ENCODE measurements at places on chromosomes 4 and X.

DNA sequence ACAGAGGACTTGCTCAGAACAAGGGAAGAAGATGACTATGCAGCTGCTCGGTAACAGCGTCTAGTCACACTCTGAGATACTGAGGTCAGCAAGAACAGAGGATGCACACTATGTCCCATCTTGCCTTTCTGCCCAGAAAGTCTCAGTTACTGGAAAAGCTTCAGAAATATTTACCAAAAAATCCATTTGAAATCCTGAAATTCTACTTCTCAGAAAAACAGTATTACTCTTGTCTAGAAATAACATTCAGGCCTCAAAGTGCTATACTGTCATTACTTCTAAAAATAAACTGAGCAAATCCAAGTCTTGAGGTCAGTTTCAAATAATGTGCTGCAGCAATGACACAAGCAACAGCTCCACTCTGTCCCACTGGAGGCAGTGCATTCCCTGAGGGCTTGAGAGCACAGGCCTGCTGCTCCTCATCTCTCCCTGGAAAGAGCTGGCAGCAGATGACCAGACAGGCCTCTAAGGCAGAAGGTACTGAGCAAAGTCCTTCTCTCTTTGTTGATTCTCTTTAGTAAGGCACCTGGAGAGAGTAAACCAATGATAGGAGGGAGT, 76.9 kb downstream of the CAMK2D start:
- DNase-seq = no peak

DNA sequence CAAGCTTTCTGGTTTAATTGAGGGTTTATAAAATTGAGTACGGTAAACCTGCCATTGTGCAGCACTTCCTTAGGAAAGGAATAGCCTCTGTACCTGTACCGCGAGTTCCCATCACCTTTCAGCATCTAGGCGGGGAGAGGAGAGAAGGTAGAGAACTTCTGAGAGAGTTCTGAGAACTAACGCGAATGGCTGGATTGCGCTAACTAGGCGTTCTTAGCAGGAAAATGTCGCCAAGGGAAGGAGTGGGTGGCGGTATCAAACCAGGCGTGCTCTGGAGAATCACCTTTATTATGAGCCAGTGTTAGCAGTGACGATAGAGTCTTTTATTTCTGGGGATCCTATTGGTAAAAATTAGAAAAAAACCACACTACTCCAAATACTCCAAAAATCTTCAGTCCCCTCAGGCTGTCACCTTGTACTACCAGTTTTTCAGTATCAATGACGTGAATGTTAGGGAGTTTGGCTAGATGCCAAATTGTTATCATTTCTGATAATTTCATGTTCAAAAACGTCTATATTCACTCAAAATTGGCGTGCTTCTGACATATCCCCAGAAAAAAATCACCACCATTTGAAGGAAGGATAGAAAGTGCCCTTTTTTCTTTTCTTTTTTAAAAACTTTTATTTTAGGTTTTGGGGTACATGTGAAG, 1.4 kb downstream of the UGT8 start:
- no peak for DNase-seq

- DNase-seq = no peak
These were observed at the start of gene FGD1 for GRCh38 chrX:54495814-54496516. Gene FGD1, minus strand, starts transcription at chrX:54496234. Its CDS starts 802 bp downstream, at chrX:54495432.

DNA sequence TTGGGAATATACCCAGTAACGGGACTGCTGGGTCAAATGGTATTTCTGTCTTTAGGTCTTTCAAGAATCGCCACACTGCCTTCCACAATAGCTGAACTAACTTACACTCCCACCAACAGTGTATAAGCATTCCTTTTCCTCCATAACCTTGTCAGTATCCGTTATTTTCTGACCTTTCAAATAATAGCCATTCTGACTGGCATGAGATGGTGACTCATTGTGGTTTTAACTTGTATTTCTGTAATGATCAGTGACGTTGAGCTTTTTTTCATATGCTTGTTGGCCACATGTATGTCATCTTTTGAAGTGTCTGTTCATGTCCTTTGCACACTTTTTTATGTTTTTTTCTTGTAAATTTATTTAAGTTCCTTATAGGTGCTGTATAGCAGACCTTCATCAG, 81.2 kb downstream of the ADAM29 start:
- no peak for DNase-seq

GRCh38 chr4:20809812-20810211, 109.6 kb downstream of the PACRGL start:
- no peak for DNase-seq

- no peak for DNase-seq
These were observed 2.9 kb upstream of the RBBP7 start for GRCh38 chrX:16873106-16873505.

- no peak for DNase-seq
These were observed 109.2 kb downstream of the GUCY2F start for GRCh38 chrX:109372716-109373115.

GRCh38 chrX:8784162-8784561, 17.0 kb downstream of the FAM9A start:
- no peak for DNase-seq

- no peak for DNase-seq
These were observed 674.3 kb downstream of the IQCM start for GRCh38 chr4:149141391-149141790.

DNA sequence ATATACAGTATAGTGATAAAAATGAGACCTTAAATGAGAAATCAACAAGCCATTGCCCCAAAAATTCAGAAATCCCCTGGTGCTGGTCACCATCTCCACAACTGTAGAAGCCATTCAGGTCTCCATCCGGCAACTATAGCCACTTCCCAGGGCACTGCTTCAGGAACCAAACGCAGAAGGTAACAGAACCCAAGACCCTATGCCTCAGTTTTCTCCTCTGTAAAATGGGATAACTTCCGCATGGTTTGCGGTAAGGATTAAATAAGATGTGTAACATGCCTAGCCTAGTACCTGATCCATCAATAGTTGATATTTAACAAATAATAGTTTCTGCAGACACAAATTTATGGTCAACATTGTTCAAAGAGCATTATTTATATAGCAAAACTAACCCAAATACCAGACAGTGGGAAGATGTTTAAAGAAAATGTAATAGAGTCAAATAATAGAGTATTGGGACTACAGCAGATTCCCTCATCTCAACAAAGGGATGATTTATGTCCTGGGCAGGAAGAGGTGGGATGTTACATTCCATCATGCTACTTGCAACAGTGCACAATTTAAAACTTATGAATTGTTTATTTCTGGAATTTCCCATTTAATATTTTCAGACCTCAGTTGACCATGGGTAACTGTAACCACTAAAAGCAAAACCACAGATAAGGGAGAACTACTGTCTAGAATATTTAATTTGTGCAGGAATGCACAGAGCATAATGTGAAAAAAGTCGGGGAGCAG, 30.0 kb downstream of the IRF2 start:
- no peak for DNase-seq

GRCh38 chr4:183099537-183100297, 660 bp downstream of the WWC2 start:
- DNase-seq = no peak

DNA sequence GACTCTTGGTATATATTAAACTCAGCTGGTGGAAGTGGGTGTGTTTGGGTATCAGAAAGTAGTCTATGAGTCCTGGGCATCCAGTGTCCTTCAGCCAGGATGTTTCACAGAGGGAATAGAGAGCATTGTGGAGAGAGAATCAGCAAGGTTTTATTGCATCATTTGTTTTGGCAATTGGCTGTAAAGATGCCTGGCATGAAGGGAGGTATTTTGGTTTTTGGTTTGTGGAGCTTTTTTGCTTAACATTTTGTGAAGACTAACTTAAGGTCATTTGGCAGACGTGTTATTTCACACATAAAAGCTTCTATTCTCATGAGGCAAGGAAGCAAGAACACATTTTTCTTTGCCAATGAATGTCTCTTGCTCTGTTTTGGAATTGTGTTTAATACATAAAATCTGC, 71.1 kb downstream of the DCLK2 start:
- no peak for DNase-seq

- no peak for DNase-seq
These were observed 6.8 kb downstream of the NKX6-1 start for GRCh38 chr4:84492290-84492689.

DNA sequence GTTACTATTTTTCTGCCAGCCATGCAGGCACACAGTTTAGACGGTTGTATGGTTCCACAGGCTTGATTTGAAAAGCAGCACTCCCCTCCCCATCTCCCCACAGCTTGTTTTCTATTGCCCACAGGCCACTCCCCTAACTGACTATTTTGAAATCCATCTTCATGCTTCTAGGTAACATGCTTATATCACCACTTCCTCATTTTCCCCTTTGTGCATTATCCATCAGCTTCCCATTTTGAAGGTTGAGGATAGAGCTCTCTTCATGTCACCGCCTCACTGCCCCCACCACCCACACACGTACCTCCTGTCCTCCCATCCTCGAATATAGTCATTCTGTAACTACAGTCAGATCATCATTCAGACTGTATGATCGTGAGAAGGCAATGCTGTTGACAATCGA, 224.7 kb downstream of the MID1 start:
- DNase-seq = no peak

DNA sequence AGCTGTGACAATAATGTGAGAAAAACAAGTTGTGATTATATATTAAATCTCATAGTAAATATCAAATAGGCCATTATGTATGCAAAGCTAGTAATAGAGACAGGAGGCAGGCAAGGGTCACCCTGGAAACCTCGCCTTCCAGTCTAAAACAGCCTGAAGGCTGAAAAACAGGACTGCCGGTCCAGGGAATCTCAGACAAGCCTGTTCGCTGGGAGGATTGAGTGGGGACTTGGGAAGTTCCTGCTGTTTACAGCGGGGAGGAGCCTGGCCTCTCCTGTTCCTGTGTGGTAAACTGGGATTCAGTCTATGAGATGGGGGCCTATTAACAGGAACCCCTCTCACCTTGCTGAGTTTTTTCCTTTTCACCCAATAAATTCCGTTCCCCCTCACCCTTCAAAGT, 2317.3 kb downstream of the PCDH7 start:
- DNase-seq = no peak

DNA sequence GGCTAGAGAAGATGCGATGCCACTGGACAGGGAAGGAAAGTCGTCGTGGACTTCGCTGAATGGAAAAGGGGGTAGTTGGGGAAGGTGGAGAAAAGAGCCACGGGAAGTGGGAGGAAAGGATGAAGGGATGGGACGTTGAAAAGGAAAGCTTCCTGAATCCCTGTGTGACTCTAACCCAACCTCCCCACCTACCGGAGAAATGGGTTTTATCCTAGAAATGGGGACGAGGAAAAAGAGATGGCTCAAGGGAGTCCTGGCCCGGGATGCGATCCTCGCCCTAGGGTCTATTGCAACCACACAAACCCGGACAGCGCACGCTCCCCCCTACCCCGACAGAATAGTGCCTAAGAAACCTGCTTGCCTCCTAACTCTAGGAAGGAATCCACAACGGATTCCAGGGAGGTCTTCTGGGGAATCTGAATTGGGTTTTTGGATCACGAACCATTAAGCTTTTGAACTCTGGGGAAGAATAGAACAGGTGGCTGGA, 738 bp upstream of the TSPAN5 start:
- no peak for DNase-seq

GRCh38 chrX:77679144-77679543, 106.9 kb downstream of the ATRX start:
- no peak for DNase-seq

DNA sequence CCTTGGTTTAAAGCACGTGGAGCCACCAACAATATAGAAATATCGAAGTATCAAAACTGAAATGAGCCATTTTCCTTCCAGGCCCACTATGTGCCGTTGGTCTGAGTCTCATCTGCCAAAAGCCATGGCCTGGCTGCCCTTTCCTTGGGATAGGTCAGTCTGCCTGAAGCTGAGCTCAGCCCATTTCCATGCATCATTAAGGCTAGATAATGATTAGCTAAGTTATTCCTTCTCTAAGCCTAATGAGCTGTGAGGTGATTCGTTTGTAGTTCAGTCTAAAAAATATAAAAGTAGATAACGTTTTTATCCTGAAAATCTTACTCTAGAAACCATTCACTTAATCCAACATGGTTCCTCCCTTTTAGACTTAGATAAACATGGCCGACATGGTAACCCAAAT, 936.2 kb upstream of the LCORL start:
- DNase-seq = no peak

All from activated T-helper 1 cell treated with anti-CD3 and anti-CD28 coated beads, Interleukin-2, amount 50 U/mL, for 16 hours (primary cell).